ENCODE measurements at places on chromosomes 7 and 10.

GRCh38 chr10:31073996-31074721 lies 42.5 kb upstream of the ZNF438 start:
- no peak for DNase-seq

GRCh38 chr10:44033008-44033407 lies 351.9 kb downstream of the CXCL12 start:
- DNase-seq, result peak; percentile 45

GRCh38 chr10:18683427-18683826 lies 24.2 kb downstream of the ARL5B start:
- DNase-seq, result peak; percentile 55

GRCh38 chr10:19683960-19684359 lies 132.3 kb upstream of the PLXDC2 start:
- peak; percentile 15 for DNase-seq

- no peak for DNase-seq
Measured at GRCh38 chr7:91957232-91957631, 16.6 kb downstream of the AKAP9 start.

DNA sequence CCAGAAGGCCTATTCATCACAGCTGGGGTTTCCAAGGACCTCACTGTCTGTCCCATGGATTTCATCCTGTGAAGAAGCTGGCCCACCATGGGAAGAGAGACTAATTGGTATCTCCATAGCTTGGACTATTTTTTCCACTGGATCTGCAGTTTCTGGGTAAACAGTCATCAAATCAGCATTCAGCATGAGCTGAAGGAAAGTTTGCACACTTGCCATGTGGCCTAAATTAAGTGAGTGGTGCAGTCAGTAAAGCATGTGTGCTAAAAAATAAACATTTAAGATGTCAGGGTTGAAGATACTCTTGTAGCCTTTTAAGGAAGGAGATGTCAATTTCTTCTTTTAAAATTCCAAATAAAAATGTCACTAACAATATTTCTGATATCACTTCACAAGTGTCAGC lies 381.1 kb upstream of the ZMIZ1 start:
- DNase-seq, result no peak

- no peak for DNase-seq
Measured at GRCh38 chr7:101567230-101567629, 61.9 kb downstream of the MYL10 start.

DNA sequence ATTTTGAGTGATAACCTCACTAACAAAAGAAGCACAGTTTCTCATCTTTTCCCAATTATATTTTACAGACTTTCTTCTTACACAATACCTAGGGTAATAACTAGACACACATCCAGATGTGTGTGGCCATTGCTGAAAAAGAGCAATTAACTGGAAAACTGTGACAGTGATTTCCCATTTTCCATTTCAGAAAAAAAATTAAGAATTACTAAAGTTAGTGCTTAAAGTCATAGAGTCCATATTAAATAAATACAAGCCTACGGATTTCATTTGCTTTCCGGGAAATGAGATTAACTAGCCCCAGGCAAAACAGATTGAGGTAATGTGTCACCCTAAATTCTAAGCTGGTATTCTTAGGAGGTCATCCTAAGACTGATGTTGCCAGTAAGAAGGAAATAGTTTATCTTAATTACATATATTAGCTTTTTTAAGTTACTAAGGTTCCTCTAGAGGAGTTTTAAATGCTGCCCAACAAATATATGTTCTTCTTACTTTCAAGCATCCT lies 10.2 kb upstream of the MACC1 start:
- DNase-seq, result no peak

GRCh38 chr7:77326131-77326530 lies 90.0 kb downstream of the GSAP start:
- no peak for DNase-seq

- DNase-seq, result no peak
Measured at GRCh38 chr10:127854769-127855590, 37.8 kb downstream of the CLRN3 start.

GRCh38 chr7:143514995-143515735 lies 37.5 kb downstream of the TAS2R41 start:
- DNase-seq, result peak; percentile 26

- no peak for DNase-seq
Measured at GRCh38 chr7:48481235-48481634, 310.0 kb downstream of the ABCA13 start.

All from GM03348 (cell line).